Right lung (tissue), 10 donors: ENCODE measurements at places on chromosomes 13 and 19. TPM values are rescaled to one million over a fixed set of nuclear protein-coding genes. Genes with fewer than 3 reads are reported as not detected.
A peak's percentile ranks its signal among the peaks of the same experiment; 100 is the strongest.

Gene ZNF576
- polyA plus RNA-seq, result 10.6 TPM

Gene DCLK1
- 11.2 TPM for polyA plus RNA-seq

Gene SYCN
- not detected for polyA plus RNA-seq

- DNase-seq, result no peak
These were observed 2.1 kb upstream of the CPB2 start for GRCh38 chr13:46106839-46107371.

Gene MATK
- polyA plus RNA-seq, result 1.1 TPM

DNA sequence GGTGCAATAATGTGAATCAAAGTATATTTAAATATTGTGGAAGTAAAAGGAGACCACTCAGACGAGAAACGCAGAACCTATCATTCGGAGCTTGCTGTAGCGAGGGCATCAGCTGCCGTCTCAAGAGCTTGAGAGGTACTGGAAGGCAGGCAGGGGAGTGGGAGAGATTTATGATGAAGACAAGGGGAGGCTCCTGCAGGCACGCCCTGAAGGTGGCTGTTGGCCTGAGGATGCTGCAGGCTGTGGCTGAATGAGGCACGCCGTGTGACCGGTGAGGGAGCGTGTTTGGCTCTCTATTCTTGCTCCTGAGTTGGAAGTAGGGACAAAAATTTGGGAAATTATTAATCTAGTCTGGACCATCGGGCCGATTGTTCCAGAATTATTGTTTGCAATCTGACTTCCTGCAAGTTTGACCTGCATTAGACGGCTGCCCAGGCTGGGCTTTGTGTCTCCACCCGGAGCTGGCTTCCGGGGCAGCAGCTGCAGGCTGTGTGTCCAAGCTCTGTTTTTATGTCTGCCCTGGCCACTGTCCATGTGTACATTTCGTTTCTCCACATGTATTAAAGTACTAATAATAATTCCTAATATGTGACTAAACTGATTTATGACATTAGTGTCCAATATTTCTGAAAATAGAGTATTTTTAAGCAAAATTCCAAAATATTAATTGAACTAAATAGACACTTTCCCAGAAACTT, 91.1 kb upstream of the ANKRD10 start:
- peak; percentile 60 for DNase-seq

DNA sequence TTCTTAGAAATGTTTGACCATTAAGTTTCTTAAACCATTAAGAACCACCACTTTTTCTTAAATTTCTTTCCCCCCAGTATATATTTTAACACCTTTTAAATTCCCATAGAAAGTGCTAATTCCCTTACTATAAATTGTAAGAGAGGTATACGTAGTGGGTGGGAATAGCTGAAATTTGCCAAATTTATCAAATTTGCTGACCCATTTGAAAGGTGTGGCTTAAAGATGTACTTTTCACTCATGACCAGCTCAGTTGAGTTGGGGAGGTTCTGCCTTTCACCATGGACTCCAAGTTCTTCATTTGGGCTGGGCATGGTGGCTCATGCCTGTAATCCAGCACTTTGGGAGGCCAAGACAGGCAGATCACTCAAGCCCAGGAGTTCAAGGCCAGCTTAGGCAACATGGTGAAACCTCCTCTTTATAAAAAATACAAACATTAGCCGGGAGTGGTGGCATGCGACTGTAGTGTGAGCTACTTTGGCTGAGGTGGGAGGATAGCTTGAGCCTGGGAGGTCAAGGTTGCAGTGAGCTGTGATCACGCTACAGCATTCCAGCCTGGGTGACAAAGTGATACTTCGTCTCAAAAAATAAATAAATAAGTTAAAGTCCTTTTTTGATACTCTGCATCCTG, 133.2 kb downstream of the MRPL57 start:
- no peak for DNase-seq

- no peak for DNase-seq
These were observed 6.4 kb upstream of the CACTIN start for GRCh38 chr19:3632739-3633558.

GRCh38 chr13:28306325-28306724, 168.0 kb downstream of the PAN3 start:
- DNase-seq, result no peak

DNA sequence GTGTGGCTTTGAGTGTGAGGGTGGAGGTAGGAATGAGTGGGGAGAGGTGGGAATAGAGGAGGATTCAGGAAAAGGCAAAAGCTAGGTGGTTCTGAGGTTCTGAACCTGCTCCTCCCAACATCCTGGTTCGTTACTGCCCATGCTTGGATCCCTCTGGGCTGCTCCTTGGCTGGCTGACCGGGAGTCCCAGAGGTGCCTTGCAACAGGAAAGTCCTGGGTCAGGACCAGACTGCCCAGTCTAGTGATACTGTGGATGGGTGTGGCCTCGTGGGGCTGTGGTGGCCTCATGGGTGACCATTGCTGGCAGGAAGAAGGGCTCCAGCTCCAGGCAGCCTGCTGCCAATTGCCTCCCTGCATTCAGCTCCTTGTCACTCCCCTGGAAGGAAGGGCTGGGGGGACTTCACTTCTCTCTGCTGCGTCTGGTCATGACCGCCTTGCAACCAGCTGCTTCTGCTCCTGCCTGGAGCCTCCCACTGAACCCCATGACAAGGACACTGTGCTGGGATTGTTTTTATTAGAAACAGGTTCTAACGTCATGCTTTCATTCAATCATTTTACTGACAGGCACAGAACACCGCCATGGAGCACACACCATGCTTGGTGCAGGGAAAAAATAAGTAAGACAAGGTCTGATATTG, 61.5 kb upstream of the UBL3 start:
- no peak for DNase-seq

DNA sequence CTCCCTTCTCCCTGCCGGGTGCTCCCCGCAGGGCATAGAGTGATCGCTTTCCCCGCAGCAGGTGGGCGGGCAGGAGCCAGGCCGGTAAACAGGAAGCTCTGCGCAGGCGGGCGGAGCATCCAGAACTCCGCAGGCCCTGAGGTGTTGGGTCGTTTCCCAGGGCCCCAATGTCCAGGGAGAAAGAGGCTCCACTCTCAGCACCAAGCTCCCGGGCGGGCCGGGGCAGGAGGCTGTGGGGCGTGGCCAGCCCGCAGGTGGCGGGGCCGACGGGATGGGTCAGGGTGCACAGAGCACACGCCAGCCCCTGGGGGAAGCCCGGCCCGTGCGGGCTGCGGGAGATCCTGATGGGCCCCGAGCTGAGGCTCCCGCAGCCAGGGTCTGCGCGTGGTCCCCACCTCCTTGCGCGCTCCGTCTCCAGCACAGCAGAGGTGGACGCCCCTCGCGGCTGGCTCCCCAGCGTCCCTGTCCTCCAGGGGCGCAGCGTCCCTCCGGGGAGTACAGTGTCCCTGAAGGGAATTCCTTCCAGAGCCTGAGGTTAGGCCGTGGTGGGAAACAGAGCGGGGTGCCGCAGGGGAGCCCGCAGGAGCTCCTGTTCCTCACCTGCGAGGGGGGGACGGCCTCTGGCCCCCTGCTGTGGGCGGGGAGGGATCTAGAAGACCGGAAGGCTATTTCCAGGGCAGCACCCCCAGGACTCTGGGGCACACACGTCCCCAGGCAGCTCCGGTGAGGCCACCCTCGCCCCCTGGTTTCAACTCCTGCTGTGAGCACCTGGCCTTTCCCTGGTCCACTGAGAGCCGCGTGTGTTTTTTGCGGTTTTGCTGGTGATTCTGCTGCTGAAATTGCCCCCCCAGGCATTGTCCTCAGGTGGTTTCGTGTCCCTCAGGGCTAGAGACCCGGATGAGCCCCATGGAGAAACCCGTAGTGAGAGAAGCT, 12.2 kb downstream of the PIP5K1C start:
- DNase-seq, result no peak

- DNase-seq, result no peak
These were observed 36.1 kb upstream of the USPL1 start for GRCh38 chr13:30581582-30581981.

Gene MBD3L2B
- not detected for polyA plus RNA-seq

DNA sequence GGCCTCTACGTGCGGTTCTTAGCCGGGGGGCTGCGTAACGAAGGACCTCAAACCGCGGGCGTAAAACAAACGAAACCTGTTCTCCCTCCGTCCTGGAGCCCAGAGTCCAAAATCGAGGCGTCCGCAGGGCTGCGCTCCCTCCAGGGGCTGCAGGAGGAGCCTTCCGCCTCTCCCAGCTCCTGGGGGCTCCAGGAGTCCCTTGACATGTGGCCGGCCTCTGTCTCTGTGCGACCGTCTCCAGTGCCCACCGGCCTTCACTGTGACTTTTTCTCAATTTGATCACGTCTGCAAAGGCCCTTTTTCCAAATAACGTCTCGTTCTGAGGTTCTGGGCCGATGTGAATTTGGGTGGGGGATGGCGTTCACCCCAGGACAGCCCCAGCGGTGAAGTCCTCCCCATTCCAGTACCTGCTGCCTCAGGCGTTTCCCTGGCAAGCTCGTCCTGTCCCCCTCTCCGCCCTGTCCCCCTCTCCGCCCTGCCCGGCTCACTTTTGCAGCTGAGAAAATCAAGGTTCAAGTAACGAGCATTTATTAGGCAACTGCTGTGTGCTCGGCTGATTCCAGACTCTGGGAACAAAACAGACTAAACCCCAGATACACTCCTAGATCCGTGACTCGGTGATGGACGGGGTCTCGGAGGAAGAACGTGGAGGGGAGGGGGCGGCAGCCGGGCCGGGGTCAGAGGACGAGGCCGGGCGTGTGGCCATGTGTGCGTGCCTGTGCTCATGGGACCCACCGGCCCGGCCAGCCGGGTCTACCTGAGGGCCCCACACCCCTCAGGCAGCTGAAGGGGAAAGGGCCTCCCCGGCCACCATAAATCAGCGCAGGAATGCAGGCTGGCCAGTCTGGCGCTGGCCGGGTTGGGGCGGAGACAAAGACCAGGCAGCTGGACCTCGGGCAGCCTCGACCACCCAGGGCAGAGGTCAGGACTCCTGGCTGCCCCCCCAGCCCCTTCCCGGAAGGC, 28.1 kb upstream of the WDR18 start:
- no peak for DNase-seq

Gene IGFL2
- polyA plus RNA-seq, result 1.3 TPM

- no peak for DNase-seq
These were observed 89.6 kb upstream of the SLC15A1 start for GRCh38 chr13:98842070-98842469.

DNA sequence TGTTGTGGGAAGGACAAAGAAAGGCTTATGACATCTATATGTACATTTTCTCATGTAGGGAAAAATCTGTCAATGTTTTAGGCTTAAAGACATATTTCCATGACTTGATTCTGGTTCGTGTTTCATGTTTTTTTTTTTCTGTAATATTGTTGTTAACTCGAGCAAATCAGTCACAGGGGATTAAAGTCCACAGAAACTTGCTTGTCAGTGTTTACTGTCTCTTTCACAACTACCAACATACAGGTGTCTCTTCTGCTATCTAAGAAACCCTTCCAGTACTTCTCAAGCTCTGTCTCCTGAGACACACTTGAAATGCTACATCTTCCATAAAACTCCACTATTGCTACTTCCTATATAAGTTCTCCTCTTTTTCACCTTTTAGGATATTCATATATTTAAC, 130.9 kb upstream of the SLITRK6 start:
- no peak for DNase-seq

Gene CYP4F2
- not detected for polyA plus RNA-seq

- no peak for DNase-seq
These were observed 20.6 kb upstream of the UPF3A start for GRCh38 chr13:114260814-114261213.

Gene N4BP2L1
- 51.4 TPM for polyA plus RNA-seq

DNA sequence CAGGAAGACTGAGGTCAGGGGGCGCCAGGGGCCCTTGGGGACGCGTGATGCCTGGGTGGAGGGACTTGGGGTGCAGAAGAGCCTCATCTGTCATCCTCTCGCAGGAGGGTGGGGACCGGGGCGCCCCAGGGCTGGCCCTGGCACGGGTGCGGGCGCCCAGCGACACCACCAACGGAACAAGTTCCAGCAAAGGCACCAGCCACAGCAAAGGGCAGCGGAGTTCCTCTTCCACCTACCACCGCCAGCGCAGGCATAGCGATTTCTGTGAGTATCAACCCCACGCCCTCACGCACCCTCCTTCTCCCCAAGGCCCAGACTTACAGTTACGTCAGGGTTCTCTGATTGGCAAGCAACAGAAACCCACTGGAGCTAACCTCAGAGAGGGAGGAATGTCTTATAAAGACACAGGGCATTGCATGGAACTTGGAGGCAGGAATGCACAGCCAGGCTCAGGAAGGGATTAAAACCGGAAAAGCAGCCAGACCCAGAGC, 29.4 kb downstream of the MARK4 start:
- no peak for DNase-seq
